ENCODE measurements at places on chromosomes 16 and 17. TPM values are rescaled to one million over a fixed set of nuclear protein-coding genes. Genes with fewer than 3 reads are reported as not detected.

DNA sequence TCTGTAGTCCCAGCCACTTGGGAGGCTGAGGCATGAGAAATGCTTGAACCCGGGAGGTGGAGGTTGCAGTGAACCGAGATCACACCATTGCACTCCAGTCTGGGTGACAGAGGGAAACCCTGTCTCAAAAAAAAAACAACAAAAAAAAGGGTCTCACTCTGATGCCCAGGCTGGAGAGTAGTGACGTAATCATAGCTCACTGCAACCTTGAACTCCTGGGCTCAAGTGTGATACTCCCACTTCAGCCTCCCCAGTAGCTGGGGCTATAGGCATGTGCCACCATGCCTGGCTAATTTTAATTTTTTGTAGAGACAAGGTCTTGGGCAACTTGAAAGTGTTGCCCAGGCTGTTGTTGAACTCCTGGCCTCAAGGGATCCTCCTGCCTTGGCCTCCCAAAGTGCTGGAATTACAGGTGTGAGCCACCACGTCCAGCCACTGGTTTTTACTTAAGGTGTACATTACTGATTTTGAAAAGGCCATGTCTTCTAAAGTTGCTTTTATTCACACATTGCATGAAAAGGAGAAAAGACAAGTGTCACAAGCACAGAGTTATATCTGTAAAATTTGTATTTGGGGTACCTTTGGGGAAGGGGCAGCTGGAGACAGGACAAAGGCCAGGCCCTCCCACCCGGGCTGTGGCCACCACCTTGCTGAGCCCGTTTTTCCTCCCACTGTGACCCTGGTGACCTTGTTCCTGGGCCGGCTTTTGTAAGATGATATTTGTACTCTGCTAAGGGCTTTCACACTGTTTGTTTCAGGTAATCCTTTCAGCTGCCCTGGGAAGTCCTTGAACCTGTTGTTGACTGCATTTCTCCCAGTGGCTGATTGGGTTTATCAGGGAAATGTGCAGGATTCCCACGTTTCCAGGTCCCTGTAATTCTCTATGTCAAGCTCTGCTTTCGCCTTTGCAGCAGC, 11.5 kb downstream of the GPT2 start:
- no peak for DNase-seq

Gene HOXB6
- 11.6 TPM for total RNA-seq

DNA sequence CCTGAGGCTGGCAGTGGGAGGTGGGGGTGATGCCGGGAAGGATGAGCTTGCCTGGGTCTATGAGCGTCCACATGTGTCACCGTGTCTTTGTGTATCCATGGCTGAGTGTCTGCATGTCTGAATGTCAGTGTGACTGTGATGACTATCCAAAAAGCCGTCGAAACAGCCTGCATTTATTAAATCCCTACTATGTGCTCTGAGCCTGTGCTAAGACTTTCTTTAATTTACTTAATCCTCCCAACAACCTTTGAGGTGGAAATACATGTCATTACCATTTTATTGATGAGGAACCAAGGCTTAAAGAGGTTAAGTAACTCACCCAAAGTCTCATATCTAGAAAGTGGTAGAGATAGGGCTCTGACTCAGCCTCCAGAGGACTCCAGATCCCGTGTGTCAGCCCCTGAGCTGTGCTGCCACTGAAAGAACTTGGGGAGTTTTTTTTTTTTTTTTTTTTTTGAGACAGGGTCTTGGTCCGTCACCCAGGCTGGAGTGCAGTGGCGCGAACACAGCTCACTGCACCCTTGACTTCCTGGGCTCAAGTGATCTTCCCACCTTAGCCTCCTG, 20.0 kb downstream of the ARHGAP23 start:
- DNase-seq: no peak

DNA sequence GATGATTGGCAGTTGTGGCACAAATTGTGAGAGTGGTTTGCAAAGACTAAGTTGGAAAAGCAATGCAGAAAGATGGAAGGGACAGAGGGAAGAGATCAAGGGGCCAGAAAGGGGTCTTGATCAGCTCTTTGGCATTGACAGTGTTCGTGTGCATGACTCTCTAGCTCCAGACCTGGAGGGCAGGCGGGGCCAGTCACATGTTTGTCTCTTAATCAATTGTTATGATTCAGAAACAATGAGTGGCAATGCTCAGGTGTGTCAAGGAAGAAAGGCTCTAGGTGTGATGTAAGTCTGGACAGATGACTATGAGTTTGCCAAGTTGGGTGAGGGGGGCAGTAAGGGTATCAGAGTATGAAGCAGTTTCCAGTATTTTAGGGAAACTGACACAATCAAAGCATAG, 32.1 kb downstream of the WSB1 start:
- no peak for DNase-seq

DNA sequence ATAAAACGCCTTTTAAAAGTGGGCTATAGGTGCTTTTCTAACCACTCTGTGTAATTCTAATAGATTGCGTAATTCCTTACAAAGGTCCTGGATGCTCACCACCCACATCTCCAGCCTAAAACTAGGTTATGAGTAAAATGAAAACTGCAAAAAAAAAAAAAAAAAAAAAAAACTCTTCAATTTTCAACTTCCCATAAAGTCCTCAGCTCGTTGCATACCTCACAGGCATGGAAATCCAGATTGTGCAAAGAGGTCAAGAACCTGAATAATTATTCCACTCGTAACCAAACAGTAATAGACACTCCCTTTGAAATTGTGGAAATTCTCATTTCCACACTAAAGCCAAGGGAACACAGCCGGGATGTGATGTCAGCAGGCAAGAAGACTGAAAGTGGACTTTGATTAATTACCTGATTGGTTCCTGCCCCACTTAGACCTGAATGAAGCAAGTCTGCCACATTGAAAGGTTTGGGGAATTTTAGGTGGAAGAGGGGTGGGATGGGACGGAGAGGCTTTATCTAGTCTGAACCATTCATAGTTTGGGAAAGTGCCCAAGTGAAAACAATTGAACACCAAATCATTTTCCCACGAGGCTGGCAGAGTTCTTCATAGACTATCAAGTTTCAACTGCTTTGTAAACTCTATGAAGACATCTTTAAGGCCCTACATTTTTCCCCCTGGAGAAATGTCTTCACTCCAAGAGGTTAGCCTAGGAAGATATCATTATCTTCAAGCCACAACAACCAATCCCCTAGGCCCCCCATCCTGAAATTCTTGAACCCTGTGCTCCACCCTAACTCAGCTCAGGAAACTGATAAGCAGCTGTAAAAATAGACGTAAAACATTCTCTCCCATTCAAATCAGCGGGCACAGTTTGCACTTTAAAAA, 49.1 kb upstream of the TANC2 start:
- no peak for DNase-seq

DNA sequence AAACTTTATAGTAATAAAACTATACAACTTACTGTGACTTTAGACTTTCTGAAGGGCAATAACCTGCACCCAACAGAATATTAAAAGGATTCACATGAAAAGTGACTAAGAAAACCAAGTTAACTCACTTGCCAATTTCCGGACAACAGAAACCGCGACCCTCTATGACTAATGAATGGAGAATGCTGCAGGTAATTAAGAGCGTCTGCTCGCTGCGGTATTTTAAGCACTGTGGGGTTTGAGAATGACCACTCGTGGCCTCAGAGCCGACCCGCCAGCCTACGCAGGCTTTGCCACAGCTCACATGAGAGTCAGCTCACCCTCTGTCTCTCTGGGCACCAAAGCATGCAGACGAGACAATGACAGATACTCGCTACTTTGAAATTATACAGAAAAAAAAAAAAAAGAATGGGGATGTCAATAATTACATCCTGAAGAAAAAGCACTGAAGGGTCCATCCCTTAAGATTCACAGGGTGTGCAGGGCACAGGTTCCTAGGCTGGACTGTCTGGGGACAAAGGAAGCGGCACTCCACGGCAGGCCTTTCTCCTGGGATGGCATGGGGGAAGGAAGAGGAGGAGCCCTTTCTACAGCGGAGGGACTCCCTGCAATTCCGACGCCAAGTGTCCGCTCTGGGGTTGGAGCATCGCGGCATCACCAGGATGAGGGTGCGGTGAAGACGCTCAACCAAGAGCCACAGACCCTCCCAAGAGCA, 35.0 kb downstream of the ZCCHC14 start:
- no peak for DNase-seq

GRCh38 chr16:54817940-54818574, 112.6 kb upstream of the IRX5 start:
- no peak for DNase-seq

- DNase-seq: no peak
Observed at GRCh38 chr17:74746922-74747321, 1.5 kb upstream of the NHERF1 start.

Gene WNT9B
- not detected for total RNA-seq

DNA sequence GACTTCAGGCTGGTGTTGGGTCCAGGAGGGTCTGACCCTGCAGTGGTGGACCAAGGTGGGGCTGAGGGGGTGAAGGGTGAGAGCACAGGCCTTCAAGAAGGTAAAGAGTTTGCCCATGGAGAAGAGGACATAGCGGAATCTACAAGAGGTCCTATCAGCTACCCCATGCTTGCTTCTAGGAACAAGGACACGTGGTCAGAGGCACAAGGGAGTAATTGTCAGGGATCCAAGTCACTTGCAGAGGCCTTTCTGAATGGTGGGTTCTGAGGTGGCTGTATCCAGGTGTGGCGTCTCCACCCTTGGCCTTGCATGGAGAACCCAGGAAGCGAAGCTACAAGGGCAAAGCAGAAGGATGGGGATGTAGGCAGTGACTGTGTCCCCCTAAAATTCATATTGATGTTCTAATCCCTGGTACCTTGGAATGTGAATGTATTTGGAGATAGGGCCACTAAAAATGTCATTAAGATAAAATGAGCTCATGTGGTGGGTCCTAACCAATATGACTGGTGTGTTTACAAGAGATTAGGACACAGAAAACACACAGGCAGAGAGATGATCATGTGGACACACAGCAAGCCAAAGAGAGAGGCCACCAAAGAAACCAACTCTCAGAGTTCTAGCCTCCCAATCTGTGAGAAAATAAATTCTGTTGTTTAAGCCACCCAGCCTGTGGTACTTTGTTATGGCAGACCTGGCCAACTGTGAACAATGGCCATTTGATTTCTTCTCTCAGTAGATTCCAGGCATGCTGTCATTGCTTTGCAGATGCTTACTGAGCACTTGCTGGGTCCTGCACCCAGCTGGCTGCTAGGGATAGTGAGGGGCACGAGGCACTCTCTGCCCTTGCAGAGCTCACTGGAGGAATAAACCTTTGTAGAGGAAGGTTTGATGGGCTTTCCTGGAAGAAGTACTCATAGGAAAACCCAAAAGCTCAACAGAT, 75.8 kb downstream of the UTP18 start:
- no peak for DNase-seq

DNA sequence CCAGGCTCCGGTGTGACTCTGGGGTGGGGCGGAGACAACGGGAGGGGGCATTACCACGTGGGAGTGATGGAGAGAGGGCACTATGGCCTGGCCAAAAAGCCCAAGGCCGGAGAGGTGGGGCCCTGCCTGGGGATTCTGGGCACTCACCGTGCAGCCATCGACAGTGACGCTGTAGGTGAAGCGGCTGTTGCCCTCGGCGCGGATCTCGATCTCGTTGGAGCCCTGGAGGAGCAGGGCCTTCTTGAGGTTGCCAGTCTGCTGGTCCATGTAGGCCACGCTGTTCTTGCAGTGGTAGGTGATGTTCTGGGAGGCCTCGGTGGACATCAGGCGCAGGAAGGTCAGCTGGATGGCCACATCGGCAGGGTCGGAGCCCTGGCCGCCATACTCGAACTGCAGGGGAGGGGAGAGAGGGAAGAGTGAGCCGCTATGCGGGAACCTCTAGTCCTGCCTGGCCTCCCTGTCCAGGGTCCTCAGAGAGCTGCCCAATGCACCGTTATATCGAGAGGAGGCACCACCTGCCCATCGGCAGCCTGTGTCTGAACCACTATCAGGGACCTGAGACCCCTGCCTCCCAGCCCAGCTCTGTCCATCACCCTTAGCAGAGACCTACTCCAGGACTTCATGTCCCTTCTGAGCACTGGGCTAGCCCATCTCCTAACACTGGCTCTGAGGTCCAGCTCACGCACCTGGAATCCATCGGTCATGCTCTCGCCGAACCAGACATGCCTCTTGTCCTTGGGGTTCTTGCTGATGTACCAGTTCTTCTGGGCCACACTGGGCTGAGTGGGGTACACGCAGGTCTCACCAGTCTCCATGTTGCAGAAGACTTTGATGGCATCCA, 15.6 kb downstream of the COL1A1 start:
- DNase-seq: no peak

- no peak for DNase-seq
Observed at GRCh38 chr17:81577278-81578000, 25.3 kb upstream of the FAAP100 start.

Gene METTL26
- total RNA-seq: 106 TPM

DNA sequence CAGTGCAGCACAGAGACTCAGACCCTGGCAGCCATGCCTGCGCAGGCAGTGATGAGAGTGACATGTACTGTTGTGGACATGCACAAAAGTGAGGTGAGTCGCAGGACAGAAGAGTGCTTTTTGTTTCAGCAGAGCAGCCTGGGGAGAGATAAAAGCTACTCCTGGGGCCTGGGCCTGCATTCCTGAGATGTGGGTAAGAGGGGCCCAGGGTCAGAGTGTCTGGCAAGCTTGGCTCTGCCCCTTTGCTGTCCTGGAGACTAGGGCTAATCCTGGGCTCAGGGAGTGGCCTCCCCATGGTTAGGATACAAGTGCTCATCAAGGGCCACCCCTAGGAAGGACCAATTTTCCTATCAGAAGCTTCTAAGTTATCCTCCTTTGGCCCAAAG, 4.8 kb upstream of the ERBB2 start:
- DNase-seq: no peak

All from NCI-H460 (cell line).